ENCODE measurements at places on chromosomes 7 and 10. TPM values are rescaled to one million over a fixed set of nuclear protein-coding genes. Genes with fewer than 3 reads are reported as not detected.

TRIM50 gene
- not detected for total RNA-seq

ING3 gene
- total RNA-seq = 18.8 TPM

BHLHA15 gene
- 0.26 TPM for total RNA-seq

ITIH5 gene
- 14.4 TPM for total RNA-seq

SYT15 gene
- total RNA-seq = 0.26 TPM

Measured in articular chondrocyte of knee joint (primary cell).